ENCODE measurements at places on chromosomes 4 and X.

- H3K4me1 ChIP-seq: peaks cover 17% of the 10 kb centered on the region
- H3K4me3 ChIP-seq: no peak overlapping the region
- peaks cover 2% of the 10 kb centered on the region for H3K36me3 ChIP-seq
- H3K27me3 ChIP-seq: peaks cover 4% of the 10 kb centered on the region
- no peak for DNase-seq
- H3K27ac ChIP-seq: no peak overlapping the region
Measured at GRCh38 chr4:74156521-74156920, 1.4 kb upstream of the MTHFD2L start.

DNA sequence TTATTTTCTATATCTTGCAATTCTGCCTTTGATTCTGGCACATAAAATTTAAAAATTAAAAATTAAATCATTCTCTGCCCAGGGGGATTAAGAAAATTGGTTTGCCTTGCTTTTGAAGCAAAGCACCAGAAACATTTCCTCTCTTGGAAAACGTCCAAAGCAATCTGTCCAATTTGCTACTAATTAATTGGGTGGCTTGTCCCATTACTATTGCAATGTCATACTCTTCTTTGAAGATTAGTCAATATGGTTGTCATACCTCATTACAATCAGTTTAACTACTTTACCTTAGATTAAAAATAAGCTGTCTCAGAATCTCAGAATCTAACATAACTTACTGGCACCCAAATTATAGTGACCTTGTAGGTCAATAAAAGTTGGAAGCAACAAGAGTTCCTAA is 208.8 kb downstream of the TMA16 start:
- H3K4me3 ChIP-seq: no peak overlapping the region
- H3K27ac ChIP-seq: no peak overlapping the region
- H3K4me1 ChIP-seq: no peaks in the 10 kb centered on the region
- H3K27me3 ChIP-seq: no peaks in the 10 kb centered on the region

- no peaks in the 10 kb centered on the region for H3K27me3 ChIP-seq
- no peaks in the 10 kb centered on the region for H3K4me1 ChIP-seq
- DNase-seq: no peak
- no peak overlapping the region for H3K27ac ChIP-seq
Measured at GRCh38 chrX:107323786-107324492, 117.5 kb downstream of the DNAAF6 start.

- peaks cover 69% of the 10 kb centered on the region for H3K36me3 ChIP-seq
- H3K27ac ChIP-seq: no peak overlapping the region
Measured at GRCh38 chr4:2253160-2254084, 8.5 kb downstream of the MXD4 start.

GRCh38 chrX:150896632-150897031 is 1.8 kb downstream of the CD99L2 start:
- H3K27me3 ChIP-seq: no peaks in the 10 kb centered on the region
- H3K36me3 ChIP-seq: no peaks in the 10 kb centered on the region
- DNase-seq: no peak
- H3K27ac ChIP-seq: no peak overlapping the region
- H3K4me1 ChIP-seq: peaks cover 11% of the 10 kb centered on the region
